Effector memory CD8-positive, alpha-beta T cell (primary cell): ENCODE measurements at places on chromosomes 2 and 18.

DNA sequence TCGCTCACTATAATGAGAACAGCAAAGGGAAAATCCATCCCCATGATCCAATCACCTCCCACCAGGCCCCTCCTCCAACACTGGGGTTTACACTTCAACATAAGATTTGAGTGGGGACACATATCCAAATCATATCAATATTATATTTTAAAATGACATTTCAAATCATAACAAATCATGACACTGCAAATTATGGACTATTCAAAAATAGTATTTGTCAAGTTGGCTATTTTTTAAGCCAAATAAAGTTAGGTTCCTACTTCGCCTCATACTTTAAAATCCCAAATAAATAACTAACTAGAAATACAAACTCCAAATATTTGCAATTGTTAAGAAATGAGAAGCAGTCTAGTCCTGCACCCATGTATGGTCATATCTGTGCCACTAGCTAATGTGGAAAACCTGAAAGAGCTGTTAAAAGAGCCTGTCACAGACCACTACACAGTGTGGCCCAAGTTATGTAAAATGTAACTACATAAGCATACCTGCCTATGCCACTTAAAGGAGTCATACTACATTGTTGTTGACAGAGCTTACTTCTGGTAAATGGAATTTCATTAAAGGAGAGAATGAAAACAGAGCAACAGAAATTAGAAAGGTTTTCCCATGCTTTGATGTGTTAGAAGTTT lies 334.7 kb upstream of the GULP1 start:
- no peak overlapping the region for H3K27ac ChIP-seq
- H3K36me3 ChIP-seq = no peaks in the 10 kb centered on the region
- no peaks in the 10 kb centered on the region for H3K27me3 ChIP-seq
- H3K4me3 ChIP-seq = no peak overlapping the region

- H3K36me3 ChIP-seq = no peaks in the 10 kb centered on the region
- no peak overlapping the region for H3K27ac ChIP-seq
- no peaks in the 10 kb centered on the region for H3K4me1 ChIP-seq
- H3K27me3 ChIP-seq = no peaks in the 10 kb centered on the region
- no peak overlapping the region for H3K4me3 ChIP-seq
Observed at GRCh38 chr18:26756556-26756955, 109.0 kb downstream of the AQP4 start.

GRCh38 chr18:44733069-44733753 lies 52.5 kb downstream of the SETBP1 start:
- no peak for DNase-seq
- H3K27ac ChIP-seq = no peak overlapping the region
- H3K4me3 ChIP-seq = peak overlapping the region; percentile 9
- no peaks in the 10 kb centered on the region for H3K27me3 ChIP-seq
- peaks cover 50% of the 10 kb centered on the region for H3K4me1 ChIP-seq

DNA sequence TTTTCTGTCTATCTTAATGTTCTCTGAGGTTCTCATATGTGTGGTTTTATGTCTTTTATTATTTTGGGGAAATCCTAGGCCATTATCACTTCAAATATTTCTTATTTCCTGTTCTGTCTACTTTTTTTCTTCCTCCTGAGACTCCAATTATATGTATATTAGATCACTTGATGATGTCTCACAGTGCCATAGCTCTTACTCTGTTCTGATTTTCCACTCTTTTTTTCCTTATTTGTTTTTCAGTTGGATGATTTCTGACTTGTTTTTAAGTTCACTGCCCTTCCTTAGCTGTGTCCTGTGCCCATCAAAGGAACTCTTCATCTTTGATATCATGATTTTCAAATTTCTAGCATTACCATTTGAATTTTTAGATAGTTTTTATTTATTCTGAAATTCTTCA lies 24.1 kb downstream of the FAM228B start:
- H3K27ac ChIP-seq = no peak overlapping the region
- H3K4me1 ChIP-seq = no peaks in the 10 kb centered on the region
- DNase-seq = no peak
- H3K4me3 ChIP-seq = no peak overlapping the region

GRCh38 chr2:84999553-84999955 lies 28.6 kb downstream of the KCMF1 start:
- peaks cover 64% of the 10 kb centered on the region for H3K4me1 ChIP-seq
- peak overlapping the region; percentile 80 for H3K27ac ChIP-seq
- no peak overlapping the region for H3K4me3 ChIP-seq
- H3K36me3 ChIP-seq = peaks cover 15% of the 10 kb centered on the region

- H3K4me1 ChIP-seq = no peaks in the 10 kb centered on the region
- no peaks in the 10 kb centered on the region for H3K36me3 ChIP-seq
- no peaks in the 10 kb centered on the region for H3K27me3 ChIP-seq
- H3K27ac ChIP-seq = no peak overlapping the region
- no peak for DNase-seq
Observed at GRCh38 chr2:141137122-141137693, 993.6 kb downstream of the LRP1B start.

- no peak overlapping the region for H3K4me3 ChIP-seq
- H3K4me1 ChIP-seq = no peaks in the 10 kb centered on the region
- no peak for DNase-seq
- H3K27ac ChIP-seq = no peak overlapping the region
Observed at GRCh38 chr18:58520969-58521368, 107.9 kb downstream of the ALPK2 start.

DNA sequence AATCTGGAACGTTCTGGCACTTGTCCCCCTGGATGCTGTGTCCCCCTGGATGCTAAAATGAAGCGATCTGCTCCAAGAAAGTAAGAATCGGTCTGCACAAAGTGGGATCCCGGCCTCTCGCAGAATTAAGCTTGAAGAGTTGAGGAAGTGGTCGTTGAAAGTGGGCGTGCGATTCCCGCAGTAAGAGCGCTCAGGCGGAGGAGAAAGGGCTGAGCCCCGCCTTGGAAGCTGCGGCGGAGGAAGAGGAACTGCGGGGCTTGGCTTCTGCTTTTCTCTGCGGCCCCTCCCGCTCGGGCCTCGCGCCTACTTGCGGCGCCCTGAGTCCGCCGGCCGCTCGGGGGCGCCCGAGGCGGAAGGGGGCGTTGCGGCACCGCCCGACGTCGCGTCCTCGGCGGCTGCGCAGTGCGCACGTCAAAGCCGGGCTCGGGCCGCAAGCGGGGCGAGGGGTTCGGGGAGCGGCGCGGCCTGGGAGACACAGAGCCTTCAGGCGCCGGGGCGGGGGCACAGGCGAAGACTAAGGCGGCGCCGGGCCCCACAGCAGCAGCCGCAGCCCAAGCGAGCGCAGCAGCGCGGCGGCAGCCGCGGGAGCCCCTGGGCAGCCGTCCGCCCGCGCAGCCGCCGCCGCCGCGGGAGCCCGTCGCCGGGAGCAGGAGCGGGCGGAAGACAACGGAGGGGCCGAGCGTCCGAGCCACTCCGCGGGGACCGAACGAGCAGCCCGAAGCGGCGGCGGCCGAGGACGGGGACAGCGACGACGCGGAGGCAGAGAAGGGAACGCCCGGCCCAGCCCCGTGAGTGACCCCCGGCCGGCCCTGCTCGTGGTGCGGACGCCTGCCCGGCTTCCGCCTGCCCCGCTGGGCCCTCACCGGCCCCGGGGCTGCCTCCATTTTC lies at the start of gene CAB39:
TSS of gene CAB39 (plus strand) at position 400 of the 888 bp plus-strand sequence. CDS start 47,160 bp downstream, outside the sequence.
- peak within 1 kb of the TSS; percentile 89 for H3K27ac ChIP-seq
- H3K4me1 ChIP-seq = peaks cover 30% of the 10 kb centered on the region
- peak within 1 kb of the TSS; percentile 97 for H3K4me3 ChIP-seq

DNA sequence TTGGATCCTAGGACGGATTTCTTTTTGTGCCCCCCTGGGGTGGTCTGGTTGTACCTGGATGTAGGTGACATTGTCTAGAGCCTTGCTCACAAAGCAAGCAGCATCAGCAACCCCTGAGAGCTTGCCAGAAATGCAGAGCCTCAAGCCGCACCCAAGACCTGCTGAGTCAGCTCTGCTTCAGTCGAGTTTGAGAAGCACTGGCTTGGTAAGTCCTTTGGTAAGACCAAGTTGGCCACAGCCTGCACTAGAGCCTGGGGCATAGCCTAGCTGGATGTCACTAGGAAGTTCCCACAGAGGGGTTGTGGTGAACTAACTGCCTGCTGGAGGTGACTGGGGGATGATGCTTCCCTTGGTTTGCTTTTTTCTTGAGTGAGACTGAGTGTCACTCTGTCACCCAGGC lies 6.2 kb downstream of the ABCG5 start:
- DNase-seq = no peak
- H3K27me3 ChIP-seq = peaks cover 31% of the 10 kb centered on the region
- H3K36me3 ChIP-seq = peaks cover 4% of the 10 kb centered on the region

- peaks cover 38% of the 10 kb centered on the region for H3K4me1 ChIP-seq
- H3K27me3 ChIP-seq = no peaks in the 10 kb centered on the region
- H3K27ac ChIP-seq = peak overlapping the region; percentile 5
- peak overlapping the region; percentile 67 for H3K4me3 ChIP-seq
Observed at GRCh38 chr2:65240657-65241056, 13.0 kb downstream of the ACTR2 start.

DNA sequence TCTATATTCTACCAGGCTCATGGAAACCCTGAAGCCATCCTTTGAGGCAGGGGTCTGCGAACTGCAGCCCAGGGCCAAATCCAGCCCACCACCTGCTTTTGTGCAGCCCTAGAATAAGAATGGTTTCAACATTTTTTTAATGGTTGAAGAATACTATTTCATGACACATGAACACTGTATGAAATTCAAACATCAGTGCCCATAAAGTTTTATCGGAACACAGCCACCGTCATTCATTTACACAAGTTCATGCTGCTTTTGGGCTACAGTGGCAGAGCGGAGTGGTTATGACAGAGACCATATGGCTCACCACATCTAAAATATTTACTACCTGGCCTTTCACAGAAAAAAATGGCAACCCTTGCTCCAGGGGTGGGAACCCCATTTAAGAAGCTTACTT lies 124.2 kb upstream of the EPAS1 start:
- no peaks in the 10 kb centered on the region for H3K36me3 ChIP-seq
- H3K27ac ChIP-seq = peak overlapping the region; percentile 75
- peaks cover 23% of the 10 kb centered on the region for H3K4me1 ChIP-seq
- no peak for DNase-seq
- H3K4me3 ChIP-seq = no peak overlapping the region
- no peaks in the 10 kb centered on the region for H3K27me3 ChIP-seq

GRCh38 chr2:175414191-175414881 lies 232.8 kb upstream of the ATP5MC3 start:
- no peak overlapping the region for H3K4me3 ChIP-seq
- DNase-seq = no peak
- H3K4me1 ChIP-seq = no peaks in the 10 kb centered on the region
- H3K27ac ChIP-seq = no peak overlapping the region
- no peaks in the 10 kb centered on the region for H3K36me3 ChIP-seq

DNA sequence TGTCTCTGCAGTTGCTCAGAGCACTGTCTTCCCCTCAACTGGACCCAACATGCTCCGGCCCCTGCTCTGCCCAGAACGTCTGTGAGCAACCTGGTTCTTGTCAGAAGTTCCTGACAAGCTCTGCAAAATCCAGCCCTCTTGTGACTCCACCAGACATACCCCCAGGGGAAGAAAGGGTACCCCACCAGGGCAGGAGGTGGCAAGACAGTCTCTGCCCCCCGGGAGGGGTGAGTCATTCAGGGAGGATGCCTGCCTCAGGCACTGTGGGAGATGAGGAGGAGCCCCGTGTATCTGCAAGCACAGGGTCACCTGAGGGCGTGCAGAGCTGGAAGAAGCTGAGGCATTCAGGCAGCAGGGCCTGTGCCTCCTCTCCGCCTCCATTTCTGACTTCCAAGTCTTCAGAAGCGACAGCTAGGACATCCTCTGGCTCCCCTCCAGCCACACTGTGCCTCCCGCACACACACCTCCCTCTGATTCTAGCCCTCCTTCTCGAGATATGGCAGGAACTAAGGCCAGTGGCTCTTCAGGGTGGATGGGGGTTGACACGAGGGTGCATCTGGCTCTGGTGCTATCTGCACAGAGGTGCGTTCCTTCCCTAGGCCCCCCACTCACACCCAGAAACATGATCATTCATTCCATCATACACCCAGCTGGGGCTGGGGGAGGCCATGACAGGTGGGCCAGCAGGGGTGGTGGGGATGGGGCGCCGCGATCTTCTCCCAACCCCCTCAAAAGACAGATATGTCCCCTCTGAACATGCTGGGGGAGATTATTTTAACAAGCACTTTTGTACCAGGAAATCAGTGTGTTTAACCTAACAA lies 222.2 kb downstream of the CYP26B1 start:
- H3K4me3 ChIP-seq = no peak overlapping the region
- H3K36me3 ChIP-seq = no peaks in the 10 kb centered on the region
- no peaks in the 10 kb centered on the region for H3K27me3 ChIP-seq
- DNase-seq = no peak
- no peak overlapping the region for H3K27ac ChIP-seq
